ENCODE measurements at places on chromosomes 5 and 9.

- no peak for DNase-seq
Observed at GRCh38 chr9:127634698-127635097, 22.6 kb downstream of the STXBP1 start.

DNA sequence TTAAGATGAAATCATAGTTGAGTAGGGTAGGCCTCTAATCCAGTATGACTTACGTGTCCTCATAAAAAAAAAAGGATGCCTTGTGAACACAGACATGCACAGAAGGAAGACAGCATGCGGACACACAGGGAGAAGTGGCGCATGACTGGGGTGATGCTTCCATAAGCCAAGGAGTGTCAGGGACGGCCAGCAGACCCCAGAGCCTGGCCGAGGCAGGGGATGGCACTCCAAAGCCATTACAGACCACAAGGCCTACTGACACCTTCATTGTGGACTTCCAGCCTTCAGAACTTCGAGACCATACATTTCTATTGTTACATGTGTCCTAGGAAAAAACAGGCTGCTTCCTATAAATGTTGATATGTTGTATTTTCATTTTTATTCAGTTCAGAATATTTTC, 19.9 kb downstream of the EHMT1 start:
- DNase-seq, result no peak

DNA sequence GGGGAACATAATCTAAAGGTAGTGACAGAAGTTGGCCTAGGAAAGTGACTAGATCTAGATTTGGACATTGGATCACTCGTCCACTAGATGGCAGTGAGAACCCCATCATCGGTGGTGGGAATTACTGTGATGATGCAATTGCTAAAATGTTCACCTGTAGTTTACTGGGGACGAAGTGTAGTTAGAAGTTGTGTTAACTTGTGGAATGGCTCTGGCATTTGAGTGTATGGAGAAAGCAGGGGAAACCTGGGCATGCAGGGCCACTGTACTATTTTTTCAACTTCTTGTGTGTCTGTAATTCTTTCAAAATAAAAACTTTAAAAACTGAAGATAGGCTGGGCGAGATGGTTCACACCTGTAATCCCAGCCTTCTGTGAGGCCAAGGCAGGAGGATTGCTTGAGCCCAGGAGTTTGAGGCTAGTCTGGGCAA, 75.5 kb downstream of the PHAX start:
- peak; percentile 27 for DNase-seq

DNA sequence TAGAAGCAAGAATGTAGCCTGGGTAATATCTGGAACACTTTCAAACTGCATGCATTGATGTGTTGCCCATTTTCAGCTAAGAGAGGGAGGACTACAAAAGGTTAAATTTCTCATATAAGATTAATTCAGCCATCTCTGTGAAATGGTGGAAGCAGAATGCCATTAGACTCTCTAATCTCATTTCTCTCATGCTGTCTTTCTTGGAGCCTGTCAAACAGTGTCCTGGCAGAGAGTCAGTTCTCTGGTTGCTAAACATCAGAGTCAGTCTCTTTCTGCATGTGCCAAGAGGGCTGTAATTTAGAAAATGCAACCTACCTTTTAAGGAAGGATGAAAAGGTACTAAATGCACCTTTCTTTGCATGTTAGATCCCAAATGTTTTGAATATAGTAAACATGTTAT, 910 bp upstream of the GARNL3 start:
- DNase-seq, result no peak

DNA sequence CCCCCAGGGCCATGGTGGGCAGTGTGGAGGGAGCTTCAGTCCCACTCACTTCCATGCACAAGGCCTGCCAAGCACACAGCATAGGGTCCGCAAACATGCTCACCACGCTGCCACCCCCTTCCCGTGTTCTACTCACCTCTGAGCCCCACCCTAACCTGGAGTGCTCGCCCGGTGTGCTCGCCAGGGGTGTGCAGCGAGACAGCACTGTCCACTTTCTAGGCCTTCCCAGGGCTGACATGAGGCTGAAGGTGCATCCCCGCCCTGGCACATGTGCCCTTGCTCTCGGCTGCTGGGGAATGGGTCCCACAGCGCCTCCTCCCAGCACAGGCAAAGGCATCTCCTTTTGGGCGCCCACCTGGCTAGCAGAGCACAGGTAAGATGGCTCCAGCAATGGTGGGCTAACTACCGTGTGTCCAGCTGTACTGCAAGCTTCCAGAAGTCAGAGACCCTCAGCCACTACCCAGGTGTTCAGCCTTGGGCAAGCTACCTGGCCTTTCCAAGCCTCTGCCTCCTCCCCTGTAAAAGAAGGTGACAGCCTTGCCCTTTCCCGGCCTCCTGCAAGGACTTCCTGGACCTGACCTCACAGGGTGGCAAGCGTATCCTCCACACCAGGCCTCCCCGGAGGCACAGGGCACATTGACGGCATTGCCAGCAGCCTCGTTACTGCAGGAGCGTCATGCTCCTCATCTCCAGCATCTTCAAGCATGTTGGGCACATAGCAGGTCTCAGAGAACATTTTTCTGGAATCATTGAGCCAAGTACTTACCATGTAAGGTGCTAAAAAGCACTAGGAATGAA, 4.2 kb upstream of the SEC16A start:
- DNase-seq, result no peak
